Gastroesophageal sphincter (tissue), 4 donors: ENCODE measurements at places on chromosomes 12 and 14.

GRCh38 chr12:79366374-79366773 is 324.4 kb downstream of the PAWR start:
- no peak for ATAC-seq

- ATAC-seq: no peak
Measured at GRCh38 chr14:105858676-105859025, 332.3 kb downstream of the TMEM121 start.

- ATAC-seq: no peak
Measured at GRCh38 chr12:86104087-86104486, 152.1 kb downstream of the MGAT4C start.

- no peak for ATAC-seq
Measured at GRCh38 chr12:30792648-30793499, 38.1 kb upstream of the CAPRIN2 start.

- ATAC-seq: no peak
Measured at GRCh38 chr12:91722072-91722471, 423.6 kb downstream of the BTG1 start.

DNA sequence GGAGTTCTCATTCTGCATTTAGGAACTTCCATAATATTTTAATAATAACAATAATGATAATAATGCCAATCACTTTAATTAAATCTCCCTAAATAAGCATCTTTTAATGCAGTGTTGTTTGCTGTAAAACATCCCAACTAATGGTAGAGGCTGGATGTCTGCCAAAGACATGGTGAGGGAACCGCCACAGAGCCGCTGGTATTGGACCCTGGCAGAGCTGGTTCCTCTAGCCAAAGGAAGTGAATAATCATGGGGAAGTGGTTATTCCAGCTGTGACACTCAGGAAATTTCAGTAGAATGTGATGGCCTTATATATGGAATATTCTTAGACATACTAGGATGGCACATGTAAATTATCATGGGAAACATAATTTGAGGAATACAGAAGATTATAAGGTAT is 483.3 kb downstream of the ZFP36L1 start:
- ATAC-seq: no peak

DNA sequence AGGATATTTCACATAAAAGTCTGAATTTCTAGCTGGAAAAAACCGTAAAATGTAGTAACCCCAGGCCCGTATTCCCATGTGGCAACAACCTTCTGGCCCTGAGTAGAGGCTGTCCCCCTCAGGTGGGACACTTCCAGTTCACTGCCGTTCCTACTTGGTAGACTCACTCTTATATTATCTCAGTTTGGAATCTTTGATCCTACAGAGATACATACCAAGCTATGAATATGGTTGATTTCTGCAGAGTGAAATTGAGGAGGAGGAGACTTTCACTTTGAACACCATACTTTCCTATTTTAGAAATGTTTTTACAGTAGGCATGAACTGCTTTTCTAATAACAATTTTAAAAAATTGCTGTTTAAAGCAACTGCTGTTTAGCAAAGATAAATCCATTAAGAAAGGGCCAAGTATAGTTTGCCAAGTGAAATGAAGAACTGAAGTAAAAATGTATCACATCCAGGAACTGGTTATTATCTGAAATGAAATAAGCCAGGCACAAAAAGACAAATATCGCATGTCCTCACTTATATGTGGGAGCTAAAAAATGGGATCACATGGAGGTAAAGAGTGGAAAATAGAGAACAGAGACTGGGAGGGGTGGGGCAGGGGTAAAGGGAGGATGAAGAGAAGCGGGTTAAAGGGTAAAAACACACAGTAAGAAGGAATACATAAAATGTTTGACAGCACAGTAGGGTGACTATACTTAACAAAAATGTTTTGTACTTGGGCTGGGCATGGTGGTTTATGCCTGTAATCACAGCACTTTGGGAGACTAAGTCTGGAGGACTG is 92.8 kb upstream of the METAP2 start:
- peak; percentile 46 for ATAC-seq

- no peak for ATAC-seq
Measured at GRCh38 chr14:36988568-36988967, 183.8 kb downstream of the SLC25A21 start.

GRCh38 chr12:105992849-105993740 is 145.7 kb downstream of the NUAK1 start:
- ATAC-seq: peak; percentile 50

- ATAC-seq: no peak
Measured at GRCh38 chr14:47194055-47194454, 481.4 kb downstream of the MDGA2 start.

GRCh38 chr14:61461808-61462275 is 140.5 kb downstream of the PRKCH start:
- ATAC-seq: peak; percentile 54

- ATAC-seq: no peak
Measured at GRCh38 chr14:38389681-38390080, 133.8 kb upstream of the CLEC14A start.

DNA sequence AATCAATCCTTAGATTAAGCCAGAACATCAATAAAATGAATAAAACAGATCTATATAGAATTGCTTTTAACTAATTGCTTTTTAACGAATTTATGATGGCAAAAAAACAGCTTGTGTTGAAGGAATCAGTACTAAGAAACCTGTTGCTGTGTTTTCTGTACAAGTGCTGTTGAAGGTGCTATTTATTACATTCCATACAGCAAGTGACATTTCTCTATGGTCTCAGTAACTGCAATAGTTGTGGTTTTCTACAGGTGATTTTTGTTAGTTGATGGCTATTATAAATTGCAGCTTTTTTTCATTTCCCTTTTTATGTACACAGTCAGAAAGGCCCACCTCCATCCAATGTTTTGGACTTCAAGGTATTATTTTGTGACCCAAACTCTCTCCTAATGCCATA is 56.6 kb downstream of the SLC2A13 start:
- ATAC-seq: no peak

DNA sequence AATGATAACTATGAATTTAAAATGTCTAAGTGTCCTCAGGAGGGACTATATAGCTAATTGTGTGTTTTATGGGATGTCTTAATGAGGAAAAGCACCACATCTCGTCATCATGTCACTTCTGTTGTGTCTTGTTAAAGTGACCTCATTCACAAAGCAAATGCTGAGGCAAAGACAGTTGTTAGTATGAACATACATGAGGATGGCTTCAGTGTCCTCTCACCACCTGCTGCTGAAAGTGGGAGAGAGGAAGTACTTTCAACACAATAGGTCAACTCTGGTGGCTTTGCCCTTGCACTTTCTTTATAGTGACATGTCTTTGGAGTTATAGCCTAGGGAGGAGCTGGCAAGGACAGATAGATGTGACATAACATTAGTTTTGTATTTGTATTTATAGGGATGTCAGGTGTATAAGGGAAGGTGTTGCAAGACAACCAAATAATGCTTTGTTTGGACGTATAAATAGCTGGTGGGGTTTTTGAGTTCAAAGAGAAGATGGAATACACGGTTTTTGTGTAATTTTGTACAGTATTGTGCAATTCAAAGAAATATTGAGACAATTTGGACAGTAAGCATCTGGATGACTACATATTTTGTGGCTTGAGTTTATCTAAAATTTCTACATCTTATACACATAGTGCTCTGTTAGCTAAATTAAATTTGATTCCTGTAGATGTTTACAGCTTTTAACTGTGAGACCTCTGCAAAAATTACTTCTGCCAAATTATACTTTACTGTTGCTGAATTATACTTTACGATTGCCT is 131.7 kb upstream of the ATP2B1 start:
- ATAC-seq: no peak

GRCh38 chr14:97618917-97619690 is 821.9 kb downstream of the VRK1 start:
- ATAC-seq: no peak
